ENCODE measurements at places on chromosomes 16 and 17.
A peak's percentile ranks its signal among the peaks of the same experiment; 100 is the strongest.

GRCh38 chr17:71057448-71057847, 888.1 kb downstream of the KCNJ2 start:
- no peak for DNase-seq

GRCh38 chr17:4950746-4951204, at the start of gene ENO3:
TSS of gene ENO3 (plus strand) at chr17:4951119. CDS start at chr17:4951830, 711 bp downstream.
- no peak for DNase-seq

DNA sequence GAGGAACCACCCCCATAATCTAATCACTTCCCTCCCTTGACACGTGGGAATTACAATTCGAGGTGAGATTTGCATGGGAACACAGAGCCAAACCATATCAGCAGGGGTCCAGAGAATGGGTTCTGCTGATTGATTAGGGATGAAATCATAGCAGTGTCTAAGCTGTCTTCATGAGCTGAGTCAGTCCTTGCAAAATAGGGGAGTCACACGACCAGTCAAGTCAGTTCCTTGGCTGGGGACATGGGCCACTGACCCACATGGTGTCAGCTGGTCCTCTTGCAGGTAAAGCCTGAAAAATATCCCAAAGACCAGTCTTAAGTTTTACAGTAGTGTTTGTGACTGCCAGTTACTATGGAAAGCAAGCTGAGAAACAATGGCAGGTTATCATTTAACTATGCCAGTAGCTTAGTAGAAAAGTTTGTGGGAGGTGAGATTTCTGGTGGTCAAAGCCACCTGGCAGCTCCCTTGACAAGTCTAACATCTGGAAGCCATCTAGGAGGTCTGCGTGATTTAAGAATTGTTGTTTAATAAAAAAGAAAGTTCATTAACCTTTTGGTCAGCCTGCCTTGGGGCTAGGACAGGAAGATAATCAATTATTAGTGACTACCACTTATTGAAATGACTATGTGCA, 15.7 kb upstream of the ATF7IP2 start:
- DNase-seq, result no peak

- DNase-seq, result no peak
Measured at GRCh38 chr16:89964201-89964600, 15.6 kb downstream of the DEF8 start.

GRCh38 chr16:46739934-46740333, 8.2 kb downstream of the MYLK3 start:
- DNase-seq, result no peak

DNA sequence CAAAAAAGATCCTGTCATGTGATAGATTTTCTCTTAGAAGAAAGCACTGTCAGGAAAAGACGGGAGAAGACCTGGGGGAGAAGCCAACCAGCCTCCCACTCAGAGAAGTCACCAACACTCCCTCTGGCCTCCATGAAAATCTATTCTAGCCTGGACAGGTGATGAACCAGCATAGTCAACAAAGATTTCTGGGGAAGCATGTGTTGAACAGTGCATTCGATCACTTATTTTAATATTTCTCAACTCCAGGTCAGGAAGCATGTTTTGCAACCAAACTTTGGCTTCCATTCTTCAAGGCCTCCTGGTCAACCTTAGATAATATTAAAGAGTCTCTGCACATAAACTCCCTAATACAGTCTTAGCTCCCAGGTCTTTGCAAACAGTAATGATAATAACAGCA, 74.7 kb upstream of the ERCC4 start:
- no peak for DNase-seq

GRCh38 chr16:65884018-65884417, 482.5 kb upstream of the CDH5 start:
- DNase-seq, result no peak

- no peak for DNase-seq
Measured at GRCh38 chr17:30600830-30601494, 123.8 kb downstream of the GOSR1 start.

GRCh38 chr16:9800186-9800738, 382.0 kb downstream of the GRIN2A start:
- no peak for DNase-seq

GRCh38 chr16:71201054-71201453, 29.5 kb downstream of the HYDIN start:
- DNase-seq, result no peak

DNA sequence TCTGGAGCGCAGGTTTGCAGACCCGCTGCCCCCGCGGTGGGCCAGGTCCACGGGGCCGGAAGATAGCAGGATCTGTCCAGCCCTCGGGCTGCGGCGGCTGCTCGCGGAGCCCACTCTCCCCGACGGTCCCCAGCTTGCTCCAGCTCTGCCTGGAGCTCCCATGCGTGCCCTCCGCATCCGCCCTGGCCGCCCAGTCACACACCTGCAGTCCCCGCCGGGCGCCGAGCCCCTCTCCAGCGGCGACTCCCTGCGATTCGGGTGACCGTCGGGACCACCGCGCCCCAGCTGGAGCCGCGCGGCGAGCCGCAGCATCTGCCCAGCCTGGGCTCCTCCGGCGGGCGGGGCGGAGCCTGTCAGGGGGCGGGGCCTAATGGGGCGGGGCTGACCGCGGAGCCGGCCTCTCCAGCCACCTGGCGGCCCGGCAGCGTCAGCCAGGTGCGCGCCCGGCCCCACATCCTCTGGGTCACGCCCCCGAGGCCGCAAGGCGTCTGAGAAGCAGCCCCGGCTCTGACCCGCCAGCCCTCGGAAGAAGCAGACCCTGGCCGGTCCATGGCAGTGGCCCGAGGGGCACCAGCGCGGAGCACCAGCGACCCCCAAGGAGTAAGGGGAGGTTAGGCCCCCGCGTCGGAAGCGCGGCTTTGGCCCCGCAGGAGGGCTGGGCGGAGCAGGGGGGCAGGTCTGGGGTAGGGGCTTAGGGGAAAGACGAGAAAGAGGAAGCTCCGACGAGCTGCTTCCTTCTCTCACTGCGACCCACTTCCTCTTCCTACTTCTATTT, at the start of gene PIK3R5:
Gene PIK3R5, minus strand, starts transcription at position 314 of the 775 bp plus-strand sequence. CDS start 54,213 bp downstream, outside the sequence.
- DNase-seq, result peak; percentile 46

DNA sequence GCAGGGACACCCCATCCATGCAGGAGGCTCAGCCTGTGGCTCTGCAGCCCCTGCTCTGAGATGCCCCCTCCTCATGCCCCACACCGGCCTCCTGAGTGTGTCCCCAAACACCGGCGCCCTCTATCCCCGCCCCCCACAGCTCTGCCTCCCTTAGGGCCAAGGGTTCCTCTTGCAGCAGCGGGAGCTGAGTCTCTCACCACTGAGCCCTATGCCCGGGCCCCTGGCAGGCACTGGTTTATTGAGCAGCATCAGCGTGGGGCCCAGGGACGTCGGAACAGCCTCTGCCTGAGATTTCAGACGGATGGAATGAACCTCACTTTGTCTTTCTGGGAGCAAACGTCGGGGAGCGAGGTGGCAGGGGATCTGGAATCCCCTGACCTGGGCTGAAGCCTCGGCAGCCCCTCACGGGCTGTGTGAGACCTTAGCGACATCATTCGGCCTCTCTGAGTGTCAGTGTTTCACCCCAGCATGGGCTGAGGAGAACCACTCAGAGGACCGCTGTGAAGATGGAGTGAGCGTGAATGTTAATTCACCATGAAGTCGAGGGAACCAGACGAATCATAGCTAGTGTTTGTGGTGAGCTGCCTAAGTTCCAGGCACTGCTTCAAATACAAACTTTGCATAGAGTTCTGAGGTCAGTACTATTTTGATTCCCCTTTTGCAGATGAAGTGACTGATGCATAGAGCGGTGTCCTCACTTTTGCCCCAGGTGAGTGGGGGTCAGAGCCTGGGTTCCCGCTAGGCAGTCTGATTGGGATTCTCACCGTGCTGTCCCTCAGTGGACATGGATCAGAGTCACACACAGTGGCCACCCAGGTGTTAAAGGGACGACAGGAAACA, 5.3 kb upstream of the C16orf74 start:
- DNase-seq, result no peak

DNA sequence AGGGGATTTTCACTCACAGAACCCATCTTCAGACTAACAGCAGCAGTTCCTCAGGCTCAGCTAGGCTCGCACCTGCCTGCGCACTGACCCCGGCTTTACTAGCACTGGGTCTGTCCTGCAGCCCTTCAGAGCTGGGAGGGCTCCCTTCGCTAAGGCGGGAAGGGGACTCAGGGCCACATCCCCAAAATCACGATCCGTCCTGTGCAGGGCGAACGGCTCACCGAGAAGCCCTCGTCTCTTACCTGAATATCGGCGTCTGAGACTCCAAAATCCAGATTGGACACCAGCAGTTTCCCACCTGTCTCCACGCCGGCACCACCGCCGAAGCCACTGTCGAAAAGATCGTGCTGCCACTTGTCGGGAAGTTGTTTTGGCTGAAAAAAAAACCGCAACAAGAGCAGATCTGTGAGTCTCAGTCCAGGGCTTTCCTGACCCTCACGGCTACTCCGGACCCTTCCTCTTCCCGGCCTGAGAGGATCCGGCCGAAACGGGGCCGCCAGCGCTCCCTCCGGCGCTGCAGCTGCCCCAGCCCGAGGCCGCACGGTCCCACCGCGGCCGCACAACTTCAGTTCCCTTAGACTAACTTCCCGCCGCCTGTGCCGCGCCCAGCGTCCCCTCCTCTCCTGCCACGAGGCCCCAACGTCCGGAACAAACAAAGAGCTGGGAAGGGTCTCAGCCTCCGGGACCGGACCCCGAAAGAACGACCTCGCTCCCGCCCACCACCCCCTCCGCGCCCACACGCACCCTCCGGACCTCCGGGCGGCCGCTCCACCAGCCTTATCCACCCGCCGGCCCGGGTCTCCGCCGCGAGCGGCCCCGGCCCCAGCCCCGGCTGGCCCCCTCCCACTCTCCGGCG, 711 bp downstream of the ALYREF start:
- no peak for DNase-seq

DNA sequence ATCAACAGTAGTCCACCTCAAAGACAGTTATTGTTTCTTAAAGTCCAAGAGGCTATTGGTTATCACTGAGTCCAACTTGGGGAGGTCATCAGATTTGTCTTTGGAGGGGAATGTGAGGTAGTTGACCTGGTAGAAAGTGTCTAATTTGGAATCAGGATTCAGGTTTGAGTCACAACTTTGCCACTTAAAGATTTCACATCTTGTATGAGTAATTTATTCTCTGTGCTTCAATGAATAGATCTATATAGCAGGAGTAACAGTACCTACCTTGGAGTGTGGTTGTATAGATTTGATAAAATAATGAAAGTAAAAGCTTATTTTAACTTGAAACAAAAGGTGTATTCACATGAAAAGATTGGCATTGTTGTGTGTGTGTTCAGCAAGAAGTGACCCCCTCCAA, 119.3 kb upstream of the TBX2 start:
- DNase-seq, result no peak

GRCh38 chr17:4722678-4723240, 8.5 kb upstream of the MED11 start:
- DNase-seq, result no peak

- no peak for DNase-seq
Measured at GRCh38 chr17:57521606-57522005, 223.5 kb downstream of the CCDC182 start.

GRCh38 chr16:84234321-84235241, 5.2 kb downstream of the KCNG4 start:
- no peak for DNase-seq

DNA sequence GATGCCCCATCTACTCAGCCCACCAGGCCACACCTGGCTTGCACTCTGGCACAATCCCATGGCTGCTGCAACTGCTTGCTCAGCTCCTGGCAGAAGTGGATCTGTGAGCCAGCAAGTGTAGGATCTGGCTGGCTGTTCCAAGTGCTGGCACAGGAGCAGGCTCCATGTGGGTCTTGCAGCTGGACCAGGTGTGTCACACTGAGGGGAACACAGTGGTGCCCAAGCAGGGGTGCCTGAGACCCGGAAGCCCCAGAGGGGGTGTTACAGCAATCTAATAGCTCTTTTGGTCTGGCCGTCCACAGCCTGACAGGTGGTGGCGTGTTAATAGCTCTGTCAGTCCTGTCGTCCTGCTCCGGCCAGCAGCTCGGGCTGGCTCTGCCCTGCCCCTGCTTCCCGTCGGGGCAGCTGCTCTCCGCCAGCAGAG, 19.6 kb upstream of the GOT2 start:
- DNase-seq, result no peak

- DNase-seq, result no peak
Measured at GRCh38 chr16:86408685-86409084, 101.6 kb upstream of the FOXF1 start.

- no peak for DNase-seq
Measured at GRCh38 chr17:251531-251930, 70.1 kb upstream of the DOC2B start.

- no peak for DNase-seq
Measured at GRCh38 chr17:70158591-70158990, 10.7 kb upstream of the KCNJ2 start.

GRCh38 chr17:8744086-8744785, 400 bp downstream of the CCDC42 start:
- no peak for DNase-seq

GRCh38 chr17:69581061-69581961, 166.8 kb downstream of the MAP2K6 start:
- DNase-seq, result no peak

DNA sequence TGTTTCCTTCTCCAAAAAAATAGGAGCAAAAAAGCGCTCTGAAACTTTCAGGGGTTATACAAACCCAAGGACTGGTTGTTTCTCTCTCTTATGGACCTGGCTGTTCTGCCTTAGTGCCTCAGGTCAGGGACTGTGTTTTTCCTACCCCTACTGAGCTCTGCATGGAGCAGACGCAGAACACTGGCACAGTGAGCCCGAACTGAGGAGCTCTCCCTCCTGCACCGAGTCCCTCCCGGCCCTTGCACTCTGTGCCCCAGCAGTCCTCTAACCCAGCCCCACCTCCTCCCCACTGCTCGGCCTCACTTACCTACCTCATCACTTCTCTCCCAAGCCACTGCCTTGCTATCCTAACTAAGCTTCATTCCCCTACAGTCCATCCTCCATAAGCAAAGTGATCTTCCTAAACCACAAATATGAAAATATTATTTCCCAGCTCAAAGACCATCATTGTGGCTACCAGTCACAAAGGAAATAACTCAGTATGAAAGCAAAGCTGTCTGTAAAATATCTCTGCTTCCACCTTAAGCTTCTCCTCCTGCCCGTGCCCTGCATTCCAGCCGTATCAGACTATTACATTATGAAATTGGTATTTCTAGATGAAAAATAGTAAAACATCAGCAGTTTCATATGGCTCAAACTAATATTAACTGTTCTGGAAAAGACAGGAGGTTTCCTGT, 13.6 kb downstream of the MEIOB start:
- DNase-seq, result no peak

DNA sequence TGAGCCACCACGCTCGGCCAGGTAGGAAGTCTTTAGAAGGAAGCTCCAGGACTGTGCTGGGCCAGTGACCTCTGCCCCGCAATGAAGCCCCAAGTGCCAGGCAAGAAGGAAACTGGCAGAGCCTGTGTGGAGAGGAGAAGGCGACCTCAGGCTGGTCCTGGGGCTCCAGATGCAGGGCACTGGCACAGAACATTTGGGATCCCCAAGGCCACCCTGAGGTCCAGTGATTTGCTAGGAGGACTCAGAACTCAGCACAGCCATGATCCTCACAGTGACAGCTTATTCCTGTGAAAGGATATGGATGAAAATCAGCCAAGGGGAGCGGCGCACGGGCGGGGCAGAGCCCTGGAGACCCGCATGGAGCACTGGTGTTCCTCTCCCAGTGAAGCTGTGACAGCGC, 24.1 kb downstream of the MGAT5B start:
- DNase-seq, result no peak
